ENCODE measurements at places on chromosomes 11 and 22.
A peak's percentile ranks its signal among the peaks of the same experiment; 100 is the strongest.

DNA sequence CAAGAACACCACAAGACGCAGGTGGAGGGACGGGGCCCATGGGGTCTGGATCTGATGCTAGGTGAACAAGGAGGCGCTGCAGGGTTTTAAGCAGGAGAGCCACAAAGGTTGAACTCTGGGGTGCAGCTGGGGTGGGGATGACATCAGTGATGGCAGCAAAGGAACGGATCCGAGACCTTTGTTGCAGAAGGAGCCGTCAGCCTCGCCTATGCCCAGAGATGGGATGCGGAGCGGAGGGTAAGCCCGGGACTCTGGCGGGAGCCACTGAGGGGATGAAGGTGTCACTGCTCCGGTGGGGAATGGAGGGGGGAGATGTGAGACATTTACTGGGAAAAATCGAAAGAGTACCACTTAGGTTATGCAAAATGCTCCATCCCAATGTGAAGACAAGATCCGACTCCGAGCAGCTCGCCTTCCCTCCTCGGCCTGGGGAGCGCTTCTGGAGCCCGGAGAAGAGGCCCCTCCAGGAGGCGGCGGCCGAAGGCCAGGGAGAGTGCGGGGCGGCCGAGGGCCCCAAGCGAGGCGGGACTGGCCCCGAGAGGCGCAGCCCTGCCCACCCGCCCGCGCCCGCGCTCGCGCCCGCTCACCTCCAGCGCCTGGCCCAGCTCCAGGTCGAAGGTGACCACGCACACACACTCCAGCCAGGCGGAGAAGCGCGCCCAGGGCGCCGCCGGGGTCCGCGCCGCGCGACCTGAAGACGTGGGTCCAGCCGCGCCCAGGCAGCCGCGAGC lies 422 bp downstream of the DENND6B start:
- no peak for DNase-seq

DNA sequence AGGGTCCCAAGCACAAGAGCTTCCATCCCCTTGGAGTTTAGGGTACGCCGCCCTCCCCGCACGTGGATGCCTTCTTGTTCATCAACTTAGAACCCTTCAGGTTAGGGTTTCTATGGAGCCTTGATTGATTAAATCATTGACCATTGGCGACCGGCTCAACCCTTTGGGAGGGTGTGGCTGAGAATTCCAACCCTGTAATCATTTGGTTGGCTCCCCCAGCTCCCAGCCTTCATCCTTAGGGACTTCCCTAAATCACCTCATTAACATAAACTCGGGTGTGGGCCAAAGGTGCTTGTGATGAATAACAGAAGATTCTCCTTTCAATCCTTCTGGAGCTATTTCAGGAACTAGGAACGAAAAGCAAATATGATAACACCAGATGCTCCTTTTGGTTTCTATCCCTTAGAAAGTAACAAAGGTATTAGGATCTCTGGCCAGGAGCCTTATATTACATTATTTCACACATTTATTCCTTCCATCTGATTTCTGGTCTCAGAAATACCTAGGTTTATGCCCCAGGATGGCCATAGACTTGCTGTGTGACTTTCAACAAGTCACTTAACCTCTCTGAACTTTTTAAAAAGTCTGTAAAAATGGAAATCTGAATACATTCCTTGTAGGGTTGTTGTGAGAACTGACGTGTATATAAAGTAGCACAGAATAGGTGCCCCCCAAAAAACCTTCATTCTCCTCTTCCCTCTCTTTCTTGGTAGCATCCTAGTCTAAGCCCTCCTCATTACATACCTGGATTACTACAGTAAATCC lies 26.8 kb downstream of the MCHR1 start:
- DNase-seq, result no peak

DNA sequence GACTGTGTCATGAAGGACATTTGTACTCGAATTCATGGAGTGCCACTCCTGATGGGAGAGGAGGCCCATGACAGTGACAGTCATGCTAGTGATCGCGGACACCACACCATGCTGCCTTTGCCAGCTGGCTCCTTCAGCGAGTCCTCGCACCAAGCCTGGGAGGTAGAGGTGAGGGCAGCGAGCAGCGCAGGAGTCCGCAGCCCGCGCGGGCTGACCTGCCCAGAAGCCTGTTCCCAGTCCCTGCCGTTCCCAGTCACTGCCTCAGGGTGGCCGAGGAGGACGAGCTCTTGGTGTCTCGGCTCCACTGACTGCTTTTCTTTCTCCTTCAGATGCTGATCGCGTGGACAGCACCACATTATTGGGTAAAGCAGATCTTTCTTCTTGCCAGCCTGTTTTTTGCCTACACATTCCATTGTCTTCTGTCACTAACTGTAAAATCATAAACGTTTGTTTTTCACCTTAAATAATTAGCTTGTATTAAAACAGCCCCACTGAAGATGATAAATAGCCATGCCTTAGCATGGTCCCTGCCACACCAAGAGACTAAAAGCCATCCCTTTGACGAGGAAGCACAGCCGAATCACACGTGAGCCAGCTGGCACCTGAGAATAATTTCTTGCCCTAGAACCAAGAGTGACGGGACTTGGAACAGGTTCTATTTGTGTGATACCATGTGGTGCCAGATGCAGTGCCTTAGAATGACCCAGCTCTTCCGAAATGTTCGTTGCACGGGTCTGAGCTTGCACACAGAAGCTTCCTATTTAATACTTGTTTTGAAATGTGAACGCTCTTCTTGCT lies 25.5 kb downstream of the FAM118A start:
- peak; percentile 19 for DNase-seq

GRCh38 chr22:20203142-20203551 lies 52.3 kb upstream of the CCDC188 start:
- peak; percentile 17 for DNase-seq

GRCh38 chr11:126862664-126863243 lies 137.8 kb downstream of the KIRREL3 start:
- peak; percentile 75 for DNase-seq

DNA sequence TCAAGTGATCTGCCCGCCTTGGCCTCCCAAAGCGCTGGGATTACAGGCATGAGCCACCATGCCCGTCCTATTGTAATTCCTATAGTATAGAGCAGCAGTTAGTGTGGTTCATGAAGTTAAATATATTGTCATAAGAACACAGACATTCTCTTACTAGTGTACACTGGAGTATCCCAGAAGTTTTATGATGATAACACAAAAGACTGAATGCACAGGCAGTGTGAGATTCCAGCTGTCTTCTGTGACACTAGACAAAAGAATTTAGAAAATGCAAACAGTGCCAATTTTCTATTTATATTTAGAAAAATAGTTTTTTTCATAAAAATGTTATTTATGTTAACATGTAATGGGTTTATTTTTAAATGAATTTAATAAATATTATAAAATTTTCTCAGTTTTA lies 39.4 kb upstream of the RBX1 start:
- DNase-seq, result no peak
